ENCODE measurements at places on chromosomes 12 and 14.

- DNase-seq, result no peak
Measured at GRCh38 chr14:66398437-66398836, 87.7 kb upstream of the CCDC196 start.

GRCh38 chr14:68536018-68536410, 256.9 kb downstream of the ZFP36L1 start:
- no peak for DNase-seq

GRCh38 chr12:92065018-92065499, 80.6 kb downstream of the BTG1 start:
- no peak for DNase-seq

DNA sequence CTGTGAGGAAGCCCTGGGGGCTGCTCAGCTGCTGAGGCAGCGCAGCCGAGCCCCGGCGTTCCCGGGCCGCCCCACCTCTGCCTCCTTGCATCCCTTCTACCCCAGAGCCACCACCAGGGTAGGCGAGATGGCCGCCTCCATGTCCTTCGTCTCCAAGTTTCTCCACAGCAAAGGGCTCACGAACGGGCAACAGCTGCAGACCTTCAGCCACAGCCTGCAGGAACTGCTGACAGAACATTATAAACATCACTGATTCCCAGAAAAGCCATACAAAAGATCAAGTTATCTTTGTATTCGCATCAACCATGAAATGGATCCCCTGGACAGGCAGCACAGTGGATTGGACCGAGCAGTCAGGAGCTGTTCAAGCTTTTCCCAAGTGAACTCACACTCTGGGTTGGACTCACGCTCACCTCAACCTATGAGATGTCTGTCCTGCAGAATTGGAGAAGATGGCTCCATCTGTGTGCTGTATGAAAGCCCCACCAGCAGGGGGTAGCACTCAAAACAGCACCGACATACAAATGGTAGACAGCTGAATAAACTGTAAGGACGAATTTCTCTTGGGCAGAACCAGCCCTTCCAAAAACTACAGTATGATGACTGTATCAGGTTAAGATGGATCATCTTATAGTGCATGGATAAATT, 19.4 kb upstream of the A2M start:
- DNase-seq, result peak; percentile 10

- DNase-seq, result no peak
Measured at GRCh38 chr12:31815096-31815495, 86.3 kb upstream of the AMN1 start.

GRCh38 chr12:3562484-3562883, 71.5 kb downstream of the PRMT8 start:
- no peak for DNase-seq

Data from hematopoietic multipotent progenitor cell treated with erythropoietin and hydrocortisone succinate and interleukin-3 and kit ligand, for 6 days (in vitro differentiated cells).